ENCODE measurements at places on chromosomes 3 and 15.

DNA sequence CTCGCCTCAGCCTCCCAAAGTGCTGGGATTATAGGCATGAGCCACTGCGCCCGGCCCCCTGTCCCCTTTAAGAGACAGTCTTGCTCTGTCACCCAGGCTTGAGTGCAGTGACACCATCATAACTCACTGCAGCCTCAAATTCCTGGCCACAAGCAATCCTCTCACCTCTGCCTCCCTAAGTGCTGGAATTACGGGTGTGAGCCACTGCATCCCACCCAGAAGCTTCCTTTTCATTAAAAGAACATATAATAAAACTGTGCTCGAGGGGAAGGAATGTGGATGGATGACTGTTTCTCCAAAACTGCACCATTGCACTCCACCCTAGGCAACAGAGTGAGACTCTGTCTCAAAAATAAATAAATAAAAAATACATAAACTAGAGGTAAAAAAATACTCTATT lies 70.1 kb downstream of the NCEH1 start:
- DNase-seq = no peak

GRCh38 chr3:101862416-101863165 lies 13.3 kb downstream of the NFKBIZ start:
- no peak for DNase-seq

DNA sequence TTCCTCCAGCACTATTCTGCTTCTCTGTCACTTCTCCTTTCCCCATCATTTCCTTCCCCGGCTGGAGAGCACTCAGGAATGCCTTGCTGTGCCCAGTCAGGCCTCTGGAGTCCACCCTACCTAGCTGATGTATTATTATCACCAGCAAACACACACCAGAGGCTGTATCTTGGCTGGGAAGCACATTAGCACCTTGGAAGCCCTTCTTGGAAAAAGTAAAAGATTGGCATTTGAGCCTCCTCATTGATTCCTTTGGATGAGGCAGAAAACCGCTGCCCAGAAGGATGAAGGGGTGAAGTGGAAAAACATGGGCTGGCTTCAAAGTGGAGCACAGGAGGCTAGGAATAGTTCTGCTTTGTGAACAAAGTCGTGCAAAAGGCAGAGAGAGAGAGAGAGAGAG lies 244.3 kb downstream of the RPLP1 start:
- no peak for DNase-seq

DNA sequence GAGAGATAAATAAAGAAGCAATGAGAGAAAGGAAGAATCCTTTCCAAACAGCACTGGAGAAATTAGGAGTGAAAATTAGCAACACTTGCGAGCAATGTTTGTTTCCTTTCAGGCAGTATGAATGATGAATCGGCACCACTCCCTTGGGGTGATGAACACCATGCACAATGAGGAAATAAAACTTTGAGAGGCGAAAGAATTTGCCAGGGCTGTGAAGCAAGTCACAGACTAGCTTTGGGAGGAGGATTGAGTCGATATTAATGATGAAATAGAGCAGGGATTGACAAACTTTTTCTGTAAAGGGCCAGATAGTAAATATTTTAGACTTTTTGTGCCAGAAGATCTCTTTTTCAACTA lies 237.7 kb downstream of the AGBL1 start:
- no peak for DNase-seq

- DNase-seq = no peak
Measured at GRCh38 chr3:19171794-19172193, 23.5 kb downstream of the KCNH8 start.

GRCh38 chr3:142628801-142629200 lies 32.6 kb downstream of the PLS1 start:
- DNase-seq = no peak

DNA sequence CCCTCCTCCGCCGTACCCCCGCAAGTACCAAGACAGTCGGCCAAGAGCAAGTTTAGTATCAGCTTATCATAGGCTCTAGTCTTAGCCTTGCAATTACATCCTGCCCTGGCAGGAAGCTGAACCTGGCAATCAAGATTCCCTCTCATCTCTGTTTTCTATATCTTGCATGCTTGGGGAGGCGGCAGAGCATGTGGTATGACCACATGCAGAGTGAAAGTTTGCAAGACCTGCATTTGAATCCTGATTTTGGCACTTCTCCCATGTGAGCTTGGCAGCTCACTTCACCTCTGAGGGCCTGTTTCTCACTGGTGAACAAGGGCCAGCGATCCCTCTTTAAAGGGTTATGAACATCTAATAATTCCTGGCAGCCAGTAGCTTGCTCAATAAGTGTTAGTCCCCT lies 106.1 kb upstream of the FRMD4B start:
- no peak for DNase-seq

GRCh38 chr15:68341760-68342725 lies 64.5 kb downstream of the FEM1B start:
- DNase-seq = peak; percentile 22

DNA sequence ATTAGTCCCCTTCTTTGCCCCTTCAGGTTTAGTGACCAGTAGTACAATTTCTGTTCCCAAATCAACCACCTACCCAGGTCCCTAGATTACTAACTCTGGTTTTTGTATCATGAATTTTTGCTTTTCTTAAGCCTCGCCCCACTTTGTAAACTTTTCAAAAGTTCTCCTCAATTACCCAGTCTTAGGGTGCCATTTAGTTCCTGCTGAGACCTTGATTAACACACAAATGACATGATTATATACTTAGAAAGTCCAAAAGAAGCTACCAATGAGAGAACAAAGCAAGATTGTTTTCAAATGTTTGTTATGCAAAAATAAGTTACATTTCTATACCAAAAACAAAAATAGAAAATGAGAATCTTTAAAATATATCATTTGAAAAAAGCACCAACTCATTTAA lies 594.4 kb downstream of the SQOR start:
- no peak for DNase-seq

DNA sequence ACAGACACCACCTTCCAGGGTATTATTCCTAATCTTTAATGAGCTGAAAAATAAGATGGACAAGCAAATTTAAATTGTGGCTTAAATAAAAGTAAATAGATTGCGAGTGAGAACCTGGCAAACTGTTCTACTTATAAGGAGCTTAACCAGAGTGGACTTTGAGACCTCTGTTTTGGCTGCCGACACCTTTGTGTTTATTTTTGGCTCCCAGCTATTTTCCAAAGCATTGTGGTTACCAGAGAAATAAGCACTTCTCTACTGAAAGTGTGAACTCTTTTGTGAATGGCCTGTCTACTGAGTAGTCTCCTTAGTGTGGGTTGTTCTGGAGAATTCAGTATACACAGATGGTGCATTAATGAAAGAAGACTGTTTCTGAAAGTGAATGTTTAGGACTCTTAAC lies 109.4 kb downstream of the ATP8B4 start:
- no peak for DNase-seq

GRCh38 chr15:87477026-87477425 lies 779.5 kb downstream of the NTRK3 start:
- DNase-seq = no peak

- no peak for DNase-seq
Measured at GRCh38 chr3:69413551-69414207, 27.8 kb upstream of the FRMD4B start.

- DNase-seq = no peak
Measured at GRCh38 chr3:4680871-4681300, 187.7 kb downstream of the ITPR1 start.

GRCh38 chr3:197496746-197497125 lies 59.0 kb downstream of the BDH1 start:
- no peak for DNase-seq

- no peak for DNase-seq
Measured at GRCh38 chr3:99895703-99896441, 78.2 kb downstream of the CMSS1 start.

- DNase-seq = no peak
Measured at GRCh38 chr3:12294885-12295580, 6.2 kb downstream of the PPARG start.

DNA sequence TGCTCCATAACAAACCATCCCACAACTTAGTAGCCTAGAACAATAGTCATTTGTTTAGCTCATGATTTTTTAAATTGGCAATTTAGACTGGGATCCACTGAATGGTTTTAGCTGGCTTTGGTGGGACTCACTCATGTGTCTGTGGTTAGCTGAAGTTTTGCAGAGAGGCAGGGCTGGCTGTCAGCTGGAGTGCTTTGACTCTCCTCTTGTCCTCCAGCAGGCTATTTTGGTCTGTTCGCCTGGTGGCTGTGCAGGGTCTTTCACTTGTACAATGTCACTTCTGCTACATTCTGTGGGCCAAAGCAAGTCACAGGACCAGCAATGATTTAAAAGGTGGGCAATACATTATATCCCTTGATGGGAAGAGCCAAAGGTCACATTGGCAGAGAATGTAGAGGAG lies 1146.5 kb downstream of the ROBO2 start:
- DNase-seq = no peak

GRCh38 chr15:63061975-63062374 lies 19.4 kb downstream of the TPM1 start:
- no peak for DNase-seq

- no peak for DNase-seq
Measured at GRCh38 chr3:106277731-106278130, 408.9 kb upstream of the CBLB start.

- DNase-seq = no peak
Measured at GRCh38 chr3:112002096-112002971, 3.6 kb downstream of the TAGLN3 start.

DNA sequence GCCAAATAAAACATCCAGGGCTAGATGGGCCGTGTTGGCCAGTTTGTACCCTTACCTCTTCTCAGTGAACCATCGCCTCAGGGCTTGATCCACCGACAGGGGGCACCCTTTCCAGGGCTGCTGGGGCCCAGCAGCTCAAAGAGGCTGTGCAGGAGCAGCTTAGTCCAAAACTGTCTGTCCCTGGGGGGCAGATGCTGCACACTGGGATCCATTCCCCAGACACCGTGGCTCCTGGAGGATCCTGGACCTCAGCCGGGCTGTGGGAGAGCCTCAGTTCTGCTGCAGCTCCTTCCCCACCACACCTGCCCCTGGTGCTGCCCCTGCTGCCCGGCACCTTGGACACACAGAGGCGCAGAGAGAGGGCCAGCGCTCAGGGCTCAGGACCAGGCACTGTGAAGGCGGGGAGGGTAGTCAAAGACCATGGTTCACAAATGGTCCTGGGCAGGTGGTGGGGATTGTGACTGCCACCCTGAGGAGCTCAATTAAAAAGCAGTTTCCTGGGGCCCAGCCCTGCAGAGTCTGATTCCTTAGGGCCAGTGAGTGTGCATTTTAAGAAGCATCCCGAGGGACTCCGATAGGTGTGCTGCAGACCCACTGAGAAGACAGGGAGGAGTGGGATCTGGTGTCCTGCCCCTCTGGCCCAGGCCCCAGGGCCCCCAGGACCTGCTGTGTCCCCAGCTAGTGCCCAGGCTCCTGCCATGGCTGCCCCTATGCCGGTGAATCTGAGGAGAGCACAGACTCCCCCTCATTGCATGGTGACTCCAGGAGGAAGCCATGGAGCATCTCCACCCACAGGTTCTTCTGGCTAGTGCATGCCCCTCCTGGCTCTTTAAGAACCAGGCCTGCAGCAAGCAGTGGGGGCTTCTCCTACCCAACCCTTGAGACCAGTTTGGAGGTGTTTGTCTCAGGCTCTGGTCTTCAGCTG lies 86.5 kb upstream of the PRR20G start:
- no peak for DNase-seq

DNA sequence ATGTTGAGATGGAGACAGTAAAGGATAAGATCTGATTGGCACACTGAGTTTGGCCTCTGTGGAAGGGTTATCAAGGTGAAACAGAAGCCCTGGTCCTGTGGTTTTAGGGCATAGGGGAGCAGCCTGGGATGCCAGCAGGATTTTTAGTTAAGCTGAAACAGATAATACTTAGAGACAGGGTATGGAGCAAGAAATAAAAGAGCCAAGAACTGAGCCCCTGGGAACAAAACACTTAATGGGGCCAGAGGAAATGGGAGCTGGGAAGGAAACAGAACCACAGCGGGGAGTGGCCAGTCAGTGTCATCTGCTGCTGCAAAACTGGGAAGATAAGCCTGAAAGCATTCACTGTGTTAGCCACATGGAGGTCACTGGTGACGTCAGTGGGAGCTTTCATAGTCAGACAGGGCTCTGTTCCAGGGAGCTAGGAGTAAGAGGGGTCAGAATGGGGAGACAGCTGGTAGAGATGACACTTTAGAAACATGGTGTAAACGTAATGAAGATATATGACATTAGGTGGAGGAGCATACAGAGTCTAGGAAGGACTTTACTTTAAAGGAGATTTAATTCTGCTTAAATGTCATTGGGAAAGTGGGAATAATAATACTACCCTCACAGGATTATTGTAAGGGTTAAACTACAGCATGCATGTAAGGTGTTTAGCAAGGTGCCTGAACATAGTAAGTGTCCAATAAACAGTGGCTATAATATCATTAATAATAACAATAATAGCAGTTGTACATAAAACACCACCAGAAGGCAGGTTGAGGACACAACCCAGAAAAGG lies 172.7 kb upstream of the CTNNB1 start:
- peak; percentile 25 for DNase-seq

DNA sequence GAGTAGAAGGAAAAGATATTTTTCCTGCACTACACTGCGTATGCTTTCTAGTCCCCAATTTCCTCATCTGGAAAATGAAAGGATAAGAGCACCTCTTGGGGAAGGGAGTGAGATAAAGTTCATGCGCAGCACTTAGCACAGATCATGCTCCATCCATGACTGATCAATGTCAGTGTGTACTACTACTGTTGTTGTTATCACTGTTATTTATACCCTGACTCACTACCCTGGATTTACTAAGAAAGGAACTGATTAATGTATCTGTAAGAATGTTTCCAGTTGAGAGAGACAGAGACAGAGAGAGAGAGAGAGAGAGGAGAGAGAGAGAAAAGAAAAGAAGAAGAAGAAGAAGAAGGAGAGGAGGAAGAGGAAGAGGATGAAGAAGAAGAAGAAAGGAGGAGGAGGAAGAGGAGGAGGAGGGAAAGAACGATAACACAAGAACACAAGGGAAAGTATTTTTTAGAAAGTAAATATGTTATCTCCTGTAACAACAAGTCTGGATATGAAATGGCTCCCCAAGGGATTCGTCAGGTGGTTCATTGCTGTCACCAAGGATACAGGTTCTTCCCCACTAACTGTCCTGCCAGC lies 212.2 kb upstream of the PROK2 start:
- no peak for DNase-seq

- DNase-seq = no peak
Measured at GRCh38 chr3:18245721-18246120, 179.4 kb downstream of the SATB1 start.

GRCh38 chr3:13419505-13420044 lies 547 bp downstream of the NUP210 start:
- peak; percentile 16 for DNase-seq

DNA sequence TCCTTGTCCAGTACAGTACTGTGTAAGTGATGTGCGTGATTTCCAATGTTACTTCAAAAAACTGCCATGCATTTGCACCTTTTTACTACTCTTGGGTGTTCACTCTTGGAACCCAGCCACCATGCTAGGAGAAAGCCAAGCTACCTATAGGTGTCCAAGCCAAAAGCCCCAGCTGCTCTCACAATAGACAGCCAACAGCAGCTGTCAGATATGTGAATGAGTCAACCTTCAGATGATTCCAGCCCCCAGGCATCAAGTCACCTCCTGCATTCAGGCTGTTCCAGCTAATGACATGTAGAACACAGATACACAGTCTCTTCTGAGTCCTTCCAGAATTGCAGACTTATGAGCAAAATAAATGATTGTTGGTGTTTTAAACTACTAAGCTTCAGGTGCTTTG lies 417.7 kb upstream of the TGFBR2 start:
- DNase-seq = peak; percentile 93
